ENCODE measurements at places on chromosomes 5 and 9.

DNA sequence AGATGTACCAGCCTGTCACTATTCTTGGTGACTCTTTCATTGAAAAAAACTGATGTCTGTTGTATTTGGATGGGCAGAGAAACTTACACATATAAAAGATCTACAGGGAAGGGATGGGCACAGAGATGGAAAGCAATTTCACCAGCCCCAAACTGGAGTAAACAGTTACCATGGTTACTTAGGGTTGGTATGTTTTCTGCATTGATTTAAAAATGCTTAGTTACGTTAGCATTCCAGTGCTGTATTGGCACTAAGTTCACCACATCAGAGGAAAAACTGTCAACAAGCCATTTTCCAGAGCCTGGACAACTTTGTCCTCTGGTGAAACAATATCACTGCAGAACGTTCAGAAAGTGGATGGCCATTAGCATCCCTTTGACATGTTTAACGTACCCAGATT is 28.0 kb downstream of the MARCHF3 start:
- DNase-seq = no peak

DNA sequence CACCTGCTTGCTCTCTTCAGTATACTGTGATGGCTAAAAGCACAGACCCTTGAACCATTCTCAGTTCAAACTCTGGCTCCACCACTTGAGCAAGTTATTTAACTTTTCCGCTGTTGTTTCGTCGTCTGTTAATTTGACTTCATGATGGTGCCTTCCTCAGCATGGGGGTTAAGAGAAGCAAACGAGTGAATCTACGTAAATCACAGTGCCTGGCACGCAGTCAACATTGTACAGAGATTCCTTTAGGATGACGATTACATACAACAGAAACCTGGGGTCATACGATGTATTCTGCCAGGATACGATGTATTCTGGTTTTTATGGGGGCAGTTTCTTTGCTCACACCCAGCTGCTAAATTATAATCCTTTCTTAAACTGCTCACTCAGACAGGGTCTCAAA is 515.6 kb downstream of the CCDC171 start:
- no peak for DNase-seq

- no peak for DNase-seq
These were observed 27.5 kb upstream of the IRX4 start for GRCh38 chr5:1910081-1910760.

GRCh38 chr9:87336914-87337333 is 160.7 kb upstream of the DAPK1 start:
- peak; percentile 88 for DNase-seq

- DNase-seq = no peak
These were observed 699.0 kb downstream of the BRINP1 start for GRCh38 chr9:118670011-118670953.

DNA sequence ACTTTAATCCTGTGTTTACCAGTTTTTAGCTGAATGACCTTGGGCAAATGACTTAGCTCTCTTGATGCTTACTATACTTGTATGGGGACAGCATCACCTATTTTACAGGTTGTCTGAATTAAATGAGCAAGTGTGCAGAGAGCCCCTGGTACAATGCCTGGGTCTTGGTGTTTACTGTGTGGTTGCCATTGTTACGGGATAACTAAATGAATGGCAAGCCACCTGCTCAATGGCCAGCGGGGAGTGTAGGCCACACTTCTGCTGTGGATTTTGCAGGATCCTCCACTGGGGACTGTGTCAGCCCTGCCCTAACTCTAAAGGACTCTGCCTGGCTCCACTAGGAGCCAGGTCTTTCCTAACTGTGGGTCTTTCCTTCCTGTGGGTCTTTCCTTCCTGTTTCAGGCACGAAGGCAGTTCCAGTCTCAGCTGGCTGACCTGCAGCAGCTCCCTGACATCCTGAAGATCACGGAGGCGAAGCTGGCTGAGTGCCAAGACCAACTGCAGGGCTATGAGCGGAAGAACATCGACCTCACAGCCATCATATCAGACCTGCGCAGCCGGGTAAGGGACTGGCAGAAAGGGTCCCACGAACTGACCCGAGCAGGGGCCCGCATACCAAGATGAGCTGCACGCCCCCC is 10.3 kb upstream of the GLE1 start:
- peak; percentile 14 for DNase-seq
